ENCODE measurements at places on chromosomes 4 and X.

- DNase-seq, result no peak
Measured at GRCh38 chr4:107719207-107719921, 670 bp downstream of the PAPSS1 start.

DNA sequence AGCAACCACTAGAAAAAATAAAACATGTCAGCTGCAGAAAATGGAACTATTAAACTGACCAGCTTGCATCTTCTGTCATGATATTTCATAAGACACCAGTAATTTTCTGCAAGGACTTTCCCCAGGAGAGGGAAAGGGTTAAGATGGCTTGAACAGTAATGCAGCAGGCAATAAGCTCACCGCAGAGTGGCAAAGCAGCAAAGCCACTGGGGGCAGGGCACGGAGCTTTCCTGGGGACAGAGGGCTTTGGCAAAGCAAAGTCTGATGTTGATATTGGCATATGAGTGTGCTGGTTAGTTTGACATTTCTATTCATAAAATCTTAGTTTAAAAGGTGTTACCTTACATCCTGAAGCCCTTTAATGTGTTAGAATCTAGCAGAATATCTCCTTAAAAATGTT lies 55.1 kb upstream of the NAP1L5 start:
- DNase-seq, result no peak

DNA sequence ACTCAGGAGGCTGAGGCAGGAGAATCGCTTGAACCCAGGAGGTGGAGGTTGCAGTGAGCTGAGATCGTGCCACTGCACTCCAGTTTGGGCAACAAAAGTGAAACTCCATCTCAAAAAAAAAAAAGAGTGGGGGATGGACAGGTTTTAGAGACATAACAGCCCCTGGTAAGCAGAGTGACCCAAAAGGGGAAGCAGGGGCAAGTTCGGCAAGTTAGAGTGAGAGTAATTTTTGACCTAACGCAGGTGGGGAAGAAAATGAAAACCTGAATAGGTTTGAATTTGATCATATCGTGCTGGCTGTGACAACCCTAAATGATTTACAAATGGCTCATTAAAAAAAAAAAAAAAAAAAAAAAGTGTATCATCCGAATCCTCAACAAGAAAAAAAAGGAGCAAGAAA lies 25.7 kb upstream of the TMEM131L start:
- no peak for DNase-seq

DNA sequence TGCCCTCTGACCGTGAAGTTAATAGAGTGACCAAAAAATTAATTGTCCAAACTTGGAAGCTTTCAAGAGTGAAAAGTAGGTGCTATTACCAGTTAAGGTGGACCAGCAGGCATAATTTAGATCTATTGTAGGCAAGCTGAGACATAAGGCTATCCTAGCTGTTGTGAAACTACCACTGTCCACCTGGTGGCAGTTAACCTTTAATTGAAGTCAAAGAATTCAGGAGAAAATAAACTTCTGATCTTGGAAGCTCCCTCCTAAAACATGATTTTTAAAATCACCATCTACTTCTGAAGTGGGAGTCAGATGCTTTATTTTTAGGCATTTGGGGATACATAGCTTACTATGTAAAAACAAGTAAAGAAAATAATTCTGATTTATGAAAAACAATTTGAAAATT lies 636.3 kb upstream of the HTR2C start:
- no peak for DNase-seq

DNA sequence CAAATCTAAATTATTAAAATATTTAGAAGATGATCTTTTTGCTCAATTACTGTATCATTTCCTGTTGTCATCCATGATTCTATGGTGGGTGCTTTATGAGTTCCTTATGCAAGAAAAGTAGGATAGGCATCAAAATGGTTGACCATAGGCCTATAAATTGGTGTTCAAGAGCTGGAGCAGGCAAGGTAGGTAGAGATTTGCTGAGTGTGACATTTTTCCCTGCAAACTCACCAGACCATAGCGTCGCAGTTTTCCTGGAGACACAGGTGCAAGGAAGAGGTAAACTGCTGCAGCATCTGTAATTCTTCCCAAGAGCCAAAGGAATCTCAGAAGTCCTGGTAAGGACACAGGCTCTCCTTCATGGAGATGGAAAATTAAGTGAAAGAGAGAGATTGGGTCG lies 33.7 kb upstream of the DCLK2 start:
- DNase-seq, result no peak

GRCh38 chrX:66150163-66150562 lies 13.9 kb upstream of the HEPH start:
- no peak for DNase-seq

GRCh38 chrX:47361538-47362511 lies 8.6 kb upstream of the ZNF157 start:
- DNase-seq, result peak; percentile 83

DNA sequence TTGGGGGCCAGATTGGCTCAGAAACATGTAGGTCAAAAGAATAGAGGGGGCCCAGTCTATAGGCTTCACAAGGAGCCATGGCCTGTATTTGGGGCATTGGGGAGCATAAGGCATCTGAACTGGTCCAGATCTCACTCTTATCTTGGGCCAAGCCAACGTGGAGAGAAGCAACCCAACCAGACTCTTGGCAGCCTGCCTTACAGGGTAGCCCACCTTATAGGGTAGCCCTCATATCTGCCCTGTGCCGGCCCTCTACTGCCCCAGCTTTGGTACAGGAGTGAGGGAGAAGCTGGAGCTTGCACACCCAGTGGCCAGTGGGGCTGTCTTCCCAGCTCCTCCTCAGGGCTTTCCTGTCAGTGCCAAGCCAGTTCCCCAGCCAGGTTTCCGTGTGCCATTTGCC lies 142.2 kb downstream of the AMMECR1 start:
- DNase-seq, result no peak

GRCh38 chr4:188408244-188409030 lies 269.2 kb downstream of the TRIML1 start:
- no peak for DNase-seq

- DNase-seq, result no peak
Measured at GRCh38 chr4:124505211-124505610, 207.3 kb downstream of the ANKRD50 start.

DNA sequence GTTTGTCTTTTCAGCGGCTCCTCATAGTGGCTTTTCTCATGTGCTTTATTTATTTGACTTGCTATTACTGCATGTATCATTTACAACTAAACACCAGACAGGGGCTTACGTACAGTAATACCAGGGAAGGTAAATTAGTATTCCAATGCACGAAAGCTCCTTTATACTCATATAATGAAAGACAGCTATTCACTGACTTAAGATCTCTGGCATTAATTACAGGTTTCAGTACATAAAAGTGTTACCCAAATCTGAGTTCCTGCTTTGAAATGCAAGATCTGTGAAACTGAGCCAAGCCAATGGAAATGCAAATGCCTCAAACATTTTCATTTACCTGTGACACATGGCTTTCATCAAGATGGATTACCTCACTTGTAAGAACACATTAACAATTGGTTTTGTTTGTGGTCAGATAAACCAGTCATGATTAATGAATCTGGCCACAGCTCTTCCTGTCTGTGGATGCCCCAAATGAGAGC lies 107.2 kb downstream of the ANAPC4 start:
- no peak for DNase-seq

- no peak for DNase-seq
Measured at GRCh38 chr4:112316360-112316759, 19.2 kb downstream of the ALPK1 start.

GRCh38 chr4:185269286-185269685 lies 59.9 kb downstream of the SNX25 start:
- no peak for DNase-seq

GRCh38 chr4:8554555-8555100 lies 25.6 kb upstream of the GPR78 start:
- no peak for DNase-seq

- peak; percentile 11 for DNase-seq
Measured at GRCh38 chr4:74320559-74321118, 12.4 kb downstream of the EPGN start.

DNA sequence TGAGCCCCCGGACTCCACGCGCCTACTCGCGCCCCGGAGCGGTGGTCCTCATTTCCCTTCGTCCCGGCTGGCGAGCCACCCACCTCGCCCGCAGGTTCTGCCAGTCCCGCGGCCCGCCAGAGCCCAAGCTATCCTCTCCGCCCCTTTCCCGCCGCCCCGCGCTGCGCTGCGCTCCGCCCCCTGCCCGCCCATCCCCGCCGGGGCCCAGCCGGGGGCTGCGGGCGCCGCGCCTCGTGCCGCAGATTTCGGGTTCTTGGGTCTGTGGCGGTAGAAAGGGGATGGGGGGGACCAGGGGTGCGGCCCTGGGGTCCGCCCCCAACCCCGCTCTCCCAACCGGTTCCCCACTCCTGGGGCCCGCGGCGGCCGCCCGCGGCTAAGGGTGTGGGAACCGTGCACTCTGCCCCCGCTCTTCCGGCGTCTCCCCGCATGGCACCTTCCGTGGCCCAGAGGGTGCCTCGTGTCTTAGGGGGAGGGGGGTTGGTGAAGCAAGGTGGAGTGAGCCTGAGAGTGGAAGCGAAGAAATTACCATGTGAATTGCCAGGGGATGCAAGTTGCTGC lies 650.8 kb upstream of the DIPK2B start:
- DNase-seq, result no peak

DNA sequence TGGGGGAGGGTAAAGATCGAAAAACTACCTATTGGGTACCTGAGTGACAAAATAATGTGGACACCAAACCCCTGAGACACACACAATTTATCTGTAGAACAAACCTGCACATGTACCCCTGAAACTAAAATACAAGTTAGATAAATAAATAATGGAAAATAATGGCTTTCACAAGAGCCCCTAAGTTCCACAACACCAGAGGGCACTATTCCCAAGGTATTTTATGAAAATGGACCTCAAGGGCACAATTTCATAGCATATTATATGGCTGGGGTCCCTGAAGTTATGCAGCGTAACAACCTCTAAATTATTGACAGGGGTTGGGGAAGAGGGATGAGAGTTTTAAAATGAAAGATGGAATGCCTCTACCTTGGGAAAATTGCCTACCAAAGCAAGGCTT lies 81.3 kb upstream of the TMEM33 start:
- no peak for DNase-seq

GRCh38 chrX:23938690-23939089 lies 30.9 kb downstream of the CXorf58 start:
- no peak for DNase-seq

- DNase-seq, result no peak
Measured at GRCh38 chrX:18368402-18368801, 13.9 kb upstream of the SCML2 start.

DNA sequence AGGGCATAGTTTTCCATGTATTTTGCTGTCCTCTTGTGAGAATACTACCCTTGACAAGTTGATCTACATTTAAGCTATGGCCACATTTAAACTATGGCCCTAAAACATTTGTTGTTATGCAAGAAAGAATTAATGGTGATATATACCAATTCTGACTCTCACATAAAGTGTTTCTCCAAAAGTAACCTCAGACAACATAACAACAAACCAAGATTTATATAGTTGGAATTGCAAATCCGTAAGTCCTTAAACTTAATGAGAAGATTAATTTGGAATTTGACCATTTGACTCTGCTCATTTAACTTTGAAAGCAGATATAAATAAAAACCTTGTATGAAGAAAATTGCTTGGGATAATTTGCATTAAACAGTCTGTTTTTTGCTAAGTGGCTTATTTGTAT lies 38.9 kb downstream of the RUFY3 start:
- DNase-seq, result peak; percentile 48

Measured in right renal pelvis (tissue), 4 donors.